ENCODE measurements at places on chromosomes 7 and 10. TPM values are rescaled to one million over a fixed set of nuclear protein-coding genes. Genes with fewer than 3 reads are reported as not detected.

The SVIL gene
- total RNA-seq, result 14.5 TPM

- no peak for DNase-seq
Observed at GRCh38 chr7:132001146-132001545, 444.7 kb upstream of the PODXL start.

The HOXA13 gene
- total RNA-seq, result not detected

DNA sequence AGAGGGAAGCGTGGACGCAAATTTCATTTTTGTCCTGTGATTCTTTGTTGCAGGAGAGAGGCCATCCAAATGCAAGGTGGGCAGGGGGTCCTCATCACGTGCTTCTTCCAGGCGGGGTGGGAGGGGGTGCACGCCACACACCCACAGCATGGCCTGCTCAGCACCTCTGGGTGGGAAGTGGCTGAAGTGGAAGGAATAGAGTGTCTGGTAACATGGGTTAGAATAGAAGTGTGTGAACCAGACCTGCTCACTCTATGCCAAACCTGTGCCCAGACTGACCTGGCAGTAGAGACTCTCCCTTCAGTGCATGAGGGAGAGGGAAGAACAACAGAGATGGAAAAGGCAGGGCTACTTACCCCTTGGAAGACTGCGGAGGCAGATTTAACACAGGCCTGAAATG, 21.7 kb downstream of the ZNF503 start:
- DNase-seq, result no peak

The MLLT10 gene
- total RNA-seq, result 47.2 TPM
